Stimulated activated CD8-positive, alpha-beta memory T cell treated with anti-CD3 and anti-CD28 coated beads, Interleukin-2, amount 100 ng/mL, for 1 hour (primary cell): ENCODE measurements at places on chromosomes 4 and X.

DNA sequence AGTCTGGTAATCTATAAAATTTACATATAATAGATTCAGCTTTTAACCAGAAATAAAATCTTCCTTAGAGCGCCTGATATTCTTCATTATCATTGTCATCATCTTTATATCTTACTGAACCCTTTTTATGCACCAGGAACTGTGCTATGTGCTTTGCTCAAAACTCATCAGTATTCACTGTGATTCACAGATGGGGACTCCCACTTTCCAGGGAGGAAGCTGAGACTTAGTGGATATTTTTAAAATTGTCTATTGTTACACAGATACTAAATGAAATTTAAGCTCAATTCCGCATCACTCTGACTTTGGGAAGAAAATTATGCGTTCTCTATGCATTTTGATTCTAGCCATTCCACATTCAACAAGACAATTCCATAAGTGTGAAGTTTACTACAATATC lies 34.8 kb upstream of the SULT1E1 start:
- no peak for DNase-seq

DNA sequence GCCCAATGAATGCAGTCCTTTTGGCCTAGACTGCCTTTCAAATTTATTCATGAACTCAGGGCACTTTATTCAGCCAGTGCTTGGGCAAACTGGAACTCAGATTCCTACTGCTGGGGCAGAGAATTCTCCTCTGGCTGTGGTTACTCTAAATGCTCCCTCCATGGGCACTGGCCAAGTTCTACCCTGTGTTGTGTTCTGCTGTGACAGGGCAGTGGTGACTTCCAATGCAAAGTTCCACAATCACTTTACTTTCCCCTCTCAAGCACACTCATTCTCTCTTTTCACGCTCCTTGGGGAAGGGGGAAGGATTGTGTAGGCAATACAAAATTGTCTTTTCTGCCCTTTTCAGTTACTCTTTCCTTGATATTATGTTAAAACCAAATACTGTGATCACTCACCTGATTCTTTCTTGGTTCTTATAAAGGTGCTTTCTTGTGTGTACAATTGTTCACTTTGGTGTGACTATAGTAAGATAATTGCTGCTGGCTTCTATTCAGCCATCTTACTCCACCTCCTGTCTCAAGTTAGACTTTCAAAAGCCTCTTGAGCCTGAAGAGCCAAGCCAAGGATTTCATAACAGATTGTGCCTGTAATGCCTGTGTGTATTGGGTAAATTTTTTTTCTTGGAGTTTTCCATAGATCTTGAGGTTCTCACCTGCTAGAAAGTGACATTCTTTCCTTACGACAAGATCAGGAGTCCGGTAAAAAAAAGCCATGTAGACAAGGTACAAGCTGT lies 1078.6 kb downstream of the FAM133A start:
- DNase-seq: no peak

GRCh38 chr4:92969650-92970379 lies 666.0 kb downstream of the GRID2 start:
- DNase-seq: no peak

- DNase-seq: no peak
Measured at GRCh38 chrX:1239681-1240142, 27.3 kb upstream of the CRLF2 start.

- no peak for DNase-seq
Measured at GRCh38 chrX:116417214-116417613, 19.2 kb upstream of the SLC6A14 start.

GRCh38 chr4:121195649-121196048 lies 31.5 kb upstream of the TNIP3 start:
- DNase-seq: no peak

DNA sequence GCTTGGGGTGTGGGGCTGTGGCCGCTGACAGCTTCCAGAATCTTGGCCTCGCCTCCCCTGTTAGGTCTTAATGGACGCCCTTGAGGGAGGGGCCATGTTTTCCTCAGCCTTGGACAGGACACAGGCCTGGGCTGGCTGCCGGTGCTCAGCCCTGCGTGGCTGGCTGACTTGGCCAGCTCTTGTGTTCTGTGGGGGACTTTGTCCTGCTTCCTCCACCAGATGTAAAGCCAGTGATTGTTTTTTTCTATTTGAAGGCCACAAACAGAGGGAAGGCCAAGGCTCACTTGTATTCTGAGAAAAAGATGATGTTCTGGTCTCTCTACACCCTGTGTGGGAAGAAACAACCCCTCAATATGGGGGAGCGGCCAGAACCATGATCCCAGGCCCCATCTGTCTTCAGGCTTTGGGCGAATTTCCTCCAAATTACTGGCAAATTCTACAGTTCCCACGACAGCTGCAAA lies 71.3 kb downstream of the HTRA3 start:
- no peak for DNase-seq
